NCI-H146 (cell line): ENCODE measurements at places on chromosomes 6 and 20.
A peak's percentile ranks its signal among the peaks of the same experiment; 100 is the strongest.

- no peak for DNase-seq
These were observed 10.7 kb upstream of the RFX6 start for GRCh38 chr6:116866281-116866871.

DNA sequence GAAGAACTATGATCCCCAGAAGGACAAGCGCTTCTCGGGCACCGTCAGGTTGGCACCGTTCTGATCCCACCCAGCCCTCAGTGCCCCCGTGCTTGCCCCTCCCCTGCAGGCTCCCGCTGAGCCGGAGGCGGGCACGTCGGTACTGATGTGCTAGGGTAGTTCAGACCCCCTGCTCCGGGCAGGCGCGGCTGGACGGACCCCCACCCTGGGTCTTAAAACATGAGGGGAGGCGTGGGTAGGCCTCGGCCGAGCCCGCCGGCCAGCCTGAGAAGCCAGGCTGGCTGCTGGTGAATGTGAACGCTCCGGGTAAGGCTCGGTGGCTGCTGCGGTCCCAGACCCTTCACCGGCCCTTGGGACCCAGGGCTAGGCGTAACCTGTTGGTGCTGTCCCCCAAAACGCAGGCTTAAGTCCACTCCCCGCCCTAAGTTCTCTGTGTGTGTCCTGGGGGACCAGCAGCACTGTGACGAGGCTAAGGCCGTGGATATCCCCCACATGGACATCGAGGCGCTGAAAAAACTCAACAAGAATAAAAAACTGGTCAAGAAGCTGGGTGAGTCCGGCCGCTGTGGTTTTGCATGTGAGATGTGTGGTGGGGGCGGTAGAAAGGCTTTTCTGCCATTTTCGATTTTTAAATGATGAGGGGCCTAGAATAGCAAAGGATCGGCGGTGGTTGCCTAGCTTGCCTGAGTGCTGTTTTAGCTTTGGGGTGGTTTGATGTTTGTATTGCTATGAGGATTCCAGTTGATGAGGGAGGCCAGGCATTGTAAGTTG is 964 bp downstream of the RPL10A start:
- peak; percentile 65 for DNase-seq

DNA sequence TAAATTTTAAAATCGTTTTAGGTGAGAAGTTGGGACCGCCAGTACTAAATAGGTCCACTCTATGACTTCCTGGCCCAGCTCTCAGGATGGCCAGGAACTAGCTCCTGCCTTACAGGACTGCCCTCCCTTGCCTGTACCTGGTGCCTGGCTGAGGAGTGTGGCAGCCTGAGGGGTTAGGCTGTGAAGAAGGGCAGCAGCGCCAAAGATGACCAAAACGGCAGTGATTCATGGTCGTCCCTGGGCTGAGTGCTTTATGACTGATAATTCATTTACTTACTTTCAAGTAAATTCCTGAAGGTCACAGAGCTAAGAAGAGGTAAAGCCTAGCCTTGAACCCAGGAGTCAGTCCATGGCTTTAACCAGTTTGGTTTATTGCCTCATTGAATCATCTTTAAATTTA is 22.1 kb downstream of the STK35 start:
- no peak for DNase-seq

DNA sequence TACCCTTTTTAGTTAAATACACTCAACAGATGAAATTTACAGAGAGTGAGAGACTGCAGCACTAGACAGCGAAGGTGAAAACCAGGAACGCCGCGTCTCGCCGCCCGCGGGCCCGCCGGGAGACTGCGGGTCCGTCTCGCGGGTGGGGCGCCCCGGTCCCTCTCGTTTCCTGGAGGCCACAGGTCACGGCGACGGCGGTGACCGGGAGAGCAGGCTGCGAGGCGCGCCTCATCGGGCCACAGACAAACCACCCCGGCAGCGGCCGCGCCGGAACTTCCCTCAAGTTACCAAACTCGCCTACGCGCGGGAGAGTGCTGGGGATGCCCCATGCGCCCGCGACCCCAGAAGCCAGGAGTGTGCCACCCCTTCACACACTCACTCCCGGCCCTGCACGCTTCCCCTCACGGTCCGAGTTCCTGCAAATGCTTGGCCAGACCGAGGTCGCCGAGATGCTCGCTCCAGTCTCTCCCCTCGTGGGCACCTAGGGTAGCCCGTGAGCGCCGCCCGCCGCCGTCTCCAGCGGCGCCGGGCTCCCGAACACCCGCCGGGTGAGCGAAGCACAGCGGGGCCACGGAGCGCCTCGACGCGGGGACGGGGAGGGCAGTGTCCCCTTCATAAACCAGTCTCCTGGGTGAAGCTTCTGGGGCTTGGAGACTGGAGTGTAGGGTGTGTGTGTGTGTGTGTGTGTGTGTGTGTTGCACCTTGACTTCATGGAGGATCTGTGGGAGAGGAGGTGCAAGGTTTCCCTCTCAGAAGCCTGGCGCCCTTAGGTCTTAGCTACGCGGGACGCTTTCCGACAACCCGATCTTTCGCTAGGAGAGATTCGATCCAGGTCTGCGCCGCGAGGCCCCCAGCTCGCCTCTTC is 1.4 kb downstream of the BACH2 start:
- DNase-seq: peak; percentile 35

DNA sequence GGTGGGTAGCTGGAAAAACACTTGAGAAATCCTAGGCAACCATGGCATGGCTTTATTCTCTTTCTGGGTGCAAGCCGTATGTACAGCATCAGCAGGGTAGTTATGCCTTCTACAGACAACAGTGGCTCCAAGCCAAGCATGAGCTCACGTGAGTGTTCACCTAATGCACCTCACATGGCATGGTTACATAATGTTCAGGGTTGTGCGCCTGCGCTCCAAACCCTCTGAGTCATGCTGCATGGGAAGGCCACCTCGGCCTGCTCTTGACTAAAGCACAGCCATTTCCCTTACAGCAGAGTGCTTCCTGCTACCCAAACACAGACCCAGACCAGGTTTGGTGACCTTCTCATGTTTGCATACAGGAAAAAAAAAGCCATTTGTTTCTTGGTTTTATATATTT is 96.2 kb downstream of the VIP start:
- no peak for DNase-seq

DNA sequence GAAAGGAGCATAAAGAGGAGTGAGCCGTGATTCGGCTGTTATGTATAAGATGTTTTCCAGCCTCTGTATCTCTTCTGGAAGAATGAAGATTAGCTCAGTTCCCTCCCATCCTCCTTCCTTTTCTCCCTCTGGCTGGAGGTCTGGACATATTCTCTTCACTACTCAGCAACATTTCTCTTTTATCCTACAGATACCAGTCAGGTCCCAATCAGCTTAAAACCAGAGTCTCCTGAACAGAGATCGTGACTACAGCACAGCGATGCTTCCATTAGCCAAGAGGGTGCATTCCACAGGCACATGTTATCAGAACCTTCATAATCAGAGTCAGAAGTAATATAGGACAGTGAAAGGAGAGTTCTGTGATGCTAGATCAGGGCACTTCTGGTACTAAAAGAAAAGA is 133.9 kb upstream of the SOX4 start:
- no peak for DNase-seq

DNA sequence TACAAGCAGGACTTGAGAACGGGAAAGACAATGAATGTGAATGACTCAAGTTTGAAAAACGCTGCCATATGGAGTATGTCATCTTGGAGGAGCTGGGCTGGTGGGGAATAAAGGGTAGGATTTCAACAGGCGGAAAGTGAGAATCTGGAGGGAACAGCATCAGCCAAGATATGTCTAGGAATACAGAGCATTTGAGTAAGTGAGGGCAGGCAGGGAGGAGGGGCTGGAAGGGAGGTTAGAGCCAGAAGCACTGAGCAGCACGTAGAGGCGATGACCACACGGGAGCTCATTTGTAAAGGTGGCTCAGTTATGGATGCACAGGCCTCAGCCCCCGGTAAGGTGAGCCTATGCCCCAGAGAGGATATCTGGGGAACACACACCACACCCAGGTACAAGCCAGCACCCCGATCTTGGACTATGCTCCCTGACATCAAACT is 115.1 kb downstream of the ZMYND8 start:
- DNase-seq: no peak

- no peak for DNase-seq
These were observed 4.7 kb downstream of the GTSF1L start for GRCh38 chr20:43722153-43722505.

DNA sequence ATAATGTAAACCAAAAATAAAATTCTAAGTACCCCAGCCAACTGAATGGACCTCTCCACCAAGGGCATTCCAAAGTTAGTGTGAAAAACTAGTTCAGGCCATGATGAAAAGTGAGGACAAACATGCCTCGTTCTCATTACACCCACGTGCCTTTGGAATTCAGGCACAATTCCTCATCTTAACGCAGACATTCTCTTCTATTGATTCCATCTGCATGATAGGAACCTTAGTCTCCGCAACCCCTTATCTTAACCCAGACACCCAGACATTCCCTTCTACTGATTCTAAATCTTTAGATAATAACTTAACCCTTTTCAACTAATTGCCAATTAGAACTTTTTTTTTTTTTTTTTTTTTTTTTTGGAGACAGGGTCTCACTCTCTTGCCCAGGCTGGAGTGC is 7.6 kb upstream of the SERPINB6 start:
- no peak for DNase-seq

DNA sequence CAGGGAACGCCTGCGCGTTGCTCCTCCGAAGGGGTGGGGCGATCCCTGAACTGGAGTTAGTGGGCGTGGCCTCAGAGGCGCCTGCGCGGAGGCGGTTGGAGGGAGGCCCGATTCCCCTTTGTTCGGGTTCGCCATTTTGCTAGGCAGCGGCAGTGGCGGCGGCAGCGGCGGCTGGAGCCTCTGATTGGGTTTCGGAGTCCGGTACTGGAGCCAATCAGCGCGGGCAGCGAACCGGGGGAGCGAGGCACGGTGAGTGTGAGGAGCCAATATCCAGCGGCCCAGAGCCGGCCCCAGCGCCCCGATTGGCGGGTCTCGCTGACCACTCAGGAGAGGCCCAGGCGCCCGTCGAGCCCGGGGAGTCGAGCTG is at the start of gene NFYA:
NFYA (plus strand) TSS at position 139 of the 367 bp plus-strand sequence. CDS start 6,116 bp downstream, outside the sequence.
- no peak for DNase-seq

- peak; percentile 52 for DNase-seq
These were observed 3.8 kb downstream of the SLC35B2 start for GRCh38 chr6:44253307-44254101.

- DNase-seq: no peak
These were observed 49.8 kb downstream of the ZDHHC14 start for GRCh38 chr6:157430834-157431233.

- DNase-seq: no peak
These were observed 6.0 kb upstream of the RNF182 start for GRCh38 chr6:13918686-13919250.

DNA sequence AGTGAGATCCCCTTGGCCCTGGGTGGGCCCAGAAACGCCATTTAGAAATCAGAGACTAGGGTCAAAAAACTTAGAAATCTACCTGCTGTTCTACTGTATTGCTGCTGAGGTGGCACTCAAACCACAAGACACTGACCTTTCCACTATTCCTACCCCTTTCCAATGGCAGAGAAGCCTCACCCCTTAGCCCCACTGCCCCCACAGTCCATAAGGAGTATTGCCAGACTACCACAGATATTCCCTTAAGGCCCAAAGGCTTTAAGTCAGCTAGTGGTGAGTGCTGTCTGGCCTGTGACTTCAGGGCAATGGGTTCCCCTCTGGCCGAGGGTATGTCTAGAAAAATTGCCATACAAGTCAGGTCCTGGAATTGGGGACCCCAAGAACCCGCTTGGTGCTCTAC is 656.1 kb downstream of the COL12A1 start:
- no peak for DNase-seq

DNA sequence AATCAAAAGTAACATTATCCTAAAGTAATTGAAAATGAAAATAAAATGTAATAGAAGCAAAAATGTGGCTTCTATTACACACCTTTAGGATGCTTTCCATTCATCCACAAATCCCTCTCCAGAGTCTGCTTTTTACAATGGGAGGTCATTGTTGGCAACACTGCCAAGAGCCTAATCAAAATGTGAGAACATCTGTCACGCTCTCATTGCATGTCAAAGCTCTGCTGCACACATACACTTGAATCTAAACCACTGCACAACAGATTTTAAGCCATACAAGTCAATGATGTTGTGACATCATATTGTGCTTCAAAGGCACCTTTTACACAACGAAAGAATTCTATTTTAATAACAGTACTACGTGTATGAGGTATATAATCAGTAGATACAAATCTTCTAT is 82.1 kb downstream of the PREP start:
- DNase-seq: no peak

GRCh38 chr6:50096296-50096695 is 46.6 kb upstream of the DEFB112 start:
- DNase-seq: no peak

- peak; percentile 11 for DNase-seq
These were observed 79.0 kb upstream of the SPACA1 start for GRCh38 chr6:87968435-87969278.

DNA sequence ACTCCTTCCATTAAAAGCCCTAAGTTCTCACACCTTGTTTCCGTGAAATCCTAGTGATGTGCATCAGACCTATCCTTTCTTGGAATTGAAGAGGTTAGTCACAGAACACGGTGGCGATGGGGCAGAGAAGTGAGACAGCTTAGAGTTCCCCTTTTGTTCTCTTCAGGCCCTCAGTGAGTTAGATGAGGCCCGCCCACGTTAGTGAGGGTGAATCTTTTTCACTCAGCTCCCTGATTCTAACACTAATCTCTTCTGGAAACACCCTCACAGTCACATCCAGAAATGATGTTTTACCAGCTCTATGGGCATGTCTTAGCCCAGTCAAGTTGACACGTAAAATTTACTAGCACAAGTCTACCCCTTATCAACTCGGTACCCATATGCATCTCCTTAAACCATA is 172.7 kb upstream of the NOX3 start:
- DNase-seq: no peak

DNA sequence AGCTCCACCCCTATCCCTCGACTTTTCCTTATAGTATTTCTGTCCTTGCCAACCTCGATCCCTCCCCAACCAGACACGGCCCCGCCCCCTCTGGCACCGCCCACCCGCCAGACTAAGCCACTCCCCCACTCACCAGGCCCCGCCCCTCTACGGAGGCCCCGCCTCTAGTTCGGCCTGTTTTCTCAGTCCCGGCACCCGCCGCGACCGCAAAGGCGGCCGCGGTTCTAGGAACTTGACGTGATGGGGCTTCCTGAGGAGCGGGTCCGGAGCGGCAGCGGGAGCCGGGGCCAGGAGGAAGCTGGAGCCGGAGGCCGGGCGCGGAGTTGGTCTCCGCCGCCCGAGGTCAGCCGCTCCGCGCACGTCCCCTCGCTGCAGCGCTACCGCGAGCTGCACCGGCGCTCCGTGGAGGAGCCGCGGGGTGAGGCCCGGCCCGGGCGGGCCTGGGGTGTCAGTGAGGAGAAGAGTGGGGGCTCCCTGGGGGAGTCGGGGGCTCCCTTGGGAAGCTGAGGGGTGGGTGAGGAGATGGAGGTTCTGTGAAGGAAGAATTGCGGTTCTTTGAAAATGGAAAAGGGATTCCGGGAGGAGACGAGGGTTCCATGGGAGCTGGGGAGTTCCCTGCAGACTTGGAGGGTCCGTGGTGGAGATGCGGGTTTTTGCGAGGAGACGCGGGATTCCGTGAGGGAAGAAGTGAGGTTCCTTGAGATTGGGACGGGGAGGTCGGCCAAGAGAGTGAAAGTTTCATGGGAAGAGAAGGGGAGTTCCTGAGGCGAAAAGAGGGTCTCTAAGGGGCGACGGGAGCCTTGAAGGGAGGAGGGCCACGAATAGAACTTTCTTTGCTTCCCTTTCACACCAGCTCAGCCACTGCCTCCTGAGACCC is at the start of gene ACSS2:
ACSS2 (plus strand) TSS at position 207 of the 877 bp plus-strand sequence; CDS start at position 241, 34 bp downstream.
- peak; percentile 36 for DNase-seq

- DNase-seq: no peak
These were observed 115.6 kb downstream of the TCP11 start for GRCh38 chr6:35025232-35026188.
